ENCODE measurements at places on chromosomes 6 and 20.

GRCh38 chr6:42505385-42505718, 53.6 kb upstream of the TRERF1 start:
- no peak for DNase-seq

GRCh38 chr6:24006254-24006653, 119.8 kb upstream of the NRSN1 start:
- DNase-seq: no peak

GRCh38 chr6:169212897-169213813, 40.5 kb downstream of the THBS2 start:
- DNase-seq: peak; percentile 94

GRCh38 chr6:31737991-31738979, 1.5 kb upstream of the MSH5 start:
- DNase-seq: peak; percentile 99

DNA sequence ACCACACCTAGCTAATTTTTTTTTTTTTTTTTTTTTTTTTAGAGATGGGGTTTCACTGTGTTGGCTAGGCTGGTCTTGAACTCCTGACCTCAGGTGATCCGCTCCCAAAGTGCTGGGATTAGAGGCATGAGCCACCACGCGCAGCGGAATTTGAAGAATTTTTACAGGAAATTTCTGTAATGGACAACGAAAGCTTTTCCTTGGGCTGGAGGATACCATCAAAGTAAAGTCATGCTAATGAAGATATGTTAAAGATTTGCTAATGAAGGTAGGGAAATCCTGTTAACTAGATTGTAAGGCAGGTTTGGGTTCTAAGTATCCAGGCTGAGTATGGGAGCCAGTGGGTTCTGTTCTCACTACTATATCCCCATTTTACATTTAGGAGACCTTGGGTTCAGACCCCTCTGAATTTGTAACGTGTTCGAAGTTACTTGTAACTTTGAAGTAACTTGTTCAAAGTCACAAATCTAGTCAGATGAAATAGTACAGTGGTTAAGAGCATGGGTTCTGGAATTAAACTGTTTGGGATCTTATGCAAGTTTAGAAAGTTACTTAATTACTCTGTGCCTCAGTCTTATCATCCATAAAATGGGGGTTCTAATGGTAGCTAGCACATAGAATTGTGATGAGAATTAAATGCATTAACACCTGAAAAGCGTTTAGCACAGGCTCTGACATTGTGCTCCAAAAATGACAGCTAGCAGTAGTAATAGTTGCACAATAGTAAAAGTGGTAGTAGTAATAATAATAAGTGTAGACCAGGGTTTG, 123.4 kb upstream of the GPR6 start:
- DNase-seq: no peak

Measured in DMS53 (cell line).